ENCODE measurements at places on chromosomes 3 and 15. TPM values are rescaled to one million over a fixed set of nuclear protein-coding genes. Genes with fewer than 3 reads are reported as not detected.

DNA sequence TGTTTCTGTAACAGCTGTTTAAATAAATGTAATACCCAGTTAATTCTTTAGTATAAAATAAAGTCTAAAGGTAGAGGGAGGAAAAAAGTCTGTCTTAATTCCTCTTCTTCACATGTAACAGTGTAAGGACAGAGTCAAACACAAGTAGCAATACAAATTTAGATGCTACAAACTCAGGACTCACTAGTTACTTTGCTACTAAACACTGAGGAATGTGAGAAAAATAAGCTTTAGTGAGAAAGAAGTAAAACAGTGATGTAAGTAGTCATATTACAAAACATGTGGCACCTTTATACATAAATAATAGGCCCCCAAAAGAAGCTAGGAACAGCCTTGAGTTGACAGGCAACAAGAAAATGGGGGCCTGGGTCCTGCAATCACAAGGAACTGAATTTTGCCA lies 113.0 kb downstream of the TBC1D5 start:
- DNase-seq, result no peak

DNA sequence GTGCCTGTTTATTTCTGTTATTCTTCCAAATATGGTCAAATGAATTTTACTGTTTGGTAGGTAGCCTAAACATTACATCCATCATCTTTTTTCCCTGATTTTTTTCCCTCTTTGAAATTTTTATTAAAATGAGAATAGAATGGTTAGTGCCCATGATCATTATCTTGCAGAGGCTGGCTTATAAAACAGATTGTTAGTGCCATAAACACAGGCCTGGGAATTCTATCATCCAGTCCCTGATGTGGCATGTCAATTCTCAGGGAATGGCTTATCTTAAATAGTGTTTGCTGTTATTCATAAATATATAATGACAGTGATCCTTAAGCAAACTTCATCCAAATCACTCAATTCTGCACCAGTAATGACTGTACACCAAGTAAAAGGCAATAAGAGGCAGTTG lies 207.3 kb downstream of the TUSC7 start:
- DNase-seq, result no peak

- no peak for DNase-seq
Observed at GRCh38 chr15:99452010-99452409, 113.8 kb upstream of the MEF2A start.

DNA sequence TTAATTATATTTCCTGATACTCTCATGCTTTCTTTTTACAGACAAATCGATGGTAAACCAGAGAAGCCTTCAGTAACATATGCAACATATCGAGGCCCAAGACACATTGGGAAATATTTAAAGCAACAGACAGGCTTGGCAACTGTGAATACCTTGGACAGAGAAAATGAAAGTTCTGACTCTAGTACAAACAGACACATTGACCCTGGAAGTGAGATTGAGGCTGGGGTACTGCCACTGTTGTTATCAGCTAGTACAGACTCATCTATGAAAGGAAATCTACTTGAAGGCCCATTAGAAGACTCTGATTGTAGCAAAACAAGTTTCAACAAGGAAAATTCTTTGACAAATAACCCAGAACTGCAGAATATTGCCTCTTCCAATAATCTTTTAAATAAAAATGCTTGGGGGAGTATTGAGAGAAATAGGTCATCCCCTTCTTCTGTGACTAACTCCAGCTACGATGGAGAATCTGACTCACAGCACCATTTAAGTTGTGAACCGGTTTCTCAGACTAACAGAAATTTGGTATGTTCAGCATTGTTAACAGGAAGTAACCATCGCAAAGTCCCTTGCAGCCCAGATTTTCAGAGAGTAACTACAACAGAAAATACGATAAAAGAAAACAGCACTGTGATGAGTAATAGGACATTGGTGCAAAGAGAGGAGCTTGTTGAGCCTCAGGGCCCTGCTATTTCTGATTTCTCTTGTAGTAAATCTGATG lies 50.2 kb downstream of the CRYBG3 start:
- DNase-seq, result peak; percentile 88

GRCh38 chr3:45313743-45314403 lies 74.5 kb upstream of the LARS2 start:
- no peak for DNase-seq

GRCh38 chr3:189659571-189659970 lies 28.4 kb downstream of the TP63 start:
- DNase-seq, result no peak

- no peak for DNase-seq
Observed at GRCh38 chr3:73026111-73026759, 29.6 kb downstream of the PPP4R2 start.

DNA sequence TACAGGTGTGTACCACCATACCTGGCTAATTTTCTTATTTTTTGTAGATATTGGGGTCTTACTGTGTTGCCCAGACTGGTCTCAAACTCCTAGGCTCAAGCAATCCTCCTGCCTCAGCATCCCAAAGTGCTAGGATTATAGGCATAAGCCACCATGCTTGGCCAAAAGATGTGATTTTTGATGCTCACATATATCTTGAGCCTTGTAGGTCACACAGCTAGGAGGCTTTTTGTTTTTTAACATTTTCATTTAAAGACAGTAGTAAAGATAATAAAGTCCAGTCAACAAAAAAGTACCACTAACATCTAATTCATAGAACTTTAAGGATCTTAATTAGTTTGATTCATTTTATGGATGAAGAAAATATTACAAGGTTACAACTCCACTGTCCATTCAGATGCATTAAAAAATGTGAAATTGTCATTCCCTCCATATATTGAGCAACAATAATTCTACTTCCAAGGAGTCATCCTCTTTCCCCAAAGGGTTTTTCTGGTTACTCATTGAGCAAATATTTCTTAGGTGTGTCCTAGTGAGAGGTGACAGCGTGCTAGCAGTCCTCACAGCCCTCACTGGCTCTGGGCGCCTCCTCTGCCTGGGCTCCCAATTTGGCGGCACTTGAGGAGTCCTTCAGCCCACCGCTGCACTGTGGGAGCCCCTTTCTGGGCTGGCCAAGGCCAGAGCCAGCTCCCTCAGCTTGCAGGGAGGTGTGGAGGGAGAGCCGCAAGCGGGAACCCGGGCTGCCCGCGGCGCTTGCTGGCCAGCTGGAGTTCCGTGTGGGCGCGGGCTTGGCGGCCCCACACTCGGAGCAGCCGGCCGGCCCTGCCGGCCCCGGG lies 8.3 kb upstream of the TASOR start:
- DNase-seq, result peak; percentile 54

CCR9 gene
- total RNA-seq, result not detected

WNT5A gene
- 20.5 TPM for total RNA-seq
